ENCODE measurements at places on chromosomes 3 and 15. TPM values are rescaled to one million over a fixed set of nuclear protein-coding genes. Genes with fewer than 3 reads are reported as not detected.

- H3K27me3 ChIP-seq: no peaks in the 10 kb centered on the region
- peak within 1 kb of the TSS; percentile 71 for H3K27ac ChIP-seq
- H3K4me3 ChIP-seq: peak within 1 kb of the TSS; percentile 90
- no peaks in the 10 kb centered on the region for H3K36me3 ChIP-seq
- H3K4me1 ChIP-seq: peaks cover 24% of the 10 kb centered on the region
These were observed at the start of gene NCKIPSD for GRCh38 chr3:48685603-48686511. Gene NCKIPSD, minus strand, starts transcription at chr3:48685915. Its CDS starts 108 bp downstream, at chr3:48685807.

DNA sequence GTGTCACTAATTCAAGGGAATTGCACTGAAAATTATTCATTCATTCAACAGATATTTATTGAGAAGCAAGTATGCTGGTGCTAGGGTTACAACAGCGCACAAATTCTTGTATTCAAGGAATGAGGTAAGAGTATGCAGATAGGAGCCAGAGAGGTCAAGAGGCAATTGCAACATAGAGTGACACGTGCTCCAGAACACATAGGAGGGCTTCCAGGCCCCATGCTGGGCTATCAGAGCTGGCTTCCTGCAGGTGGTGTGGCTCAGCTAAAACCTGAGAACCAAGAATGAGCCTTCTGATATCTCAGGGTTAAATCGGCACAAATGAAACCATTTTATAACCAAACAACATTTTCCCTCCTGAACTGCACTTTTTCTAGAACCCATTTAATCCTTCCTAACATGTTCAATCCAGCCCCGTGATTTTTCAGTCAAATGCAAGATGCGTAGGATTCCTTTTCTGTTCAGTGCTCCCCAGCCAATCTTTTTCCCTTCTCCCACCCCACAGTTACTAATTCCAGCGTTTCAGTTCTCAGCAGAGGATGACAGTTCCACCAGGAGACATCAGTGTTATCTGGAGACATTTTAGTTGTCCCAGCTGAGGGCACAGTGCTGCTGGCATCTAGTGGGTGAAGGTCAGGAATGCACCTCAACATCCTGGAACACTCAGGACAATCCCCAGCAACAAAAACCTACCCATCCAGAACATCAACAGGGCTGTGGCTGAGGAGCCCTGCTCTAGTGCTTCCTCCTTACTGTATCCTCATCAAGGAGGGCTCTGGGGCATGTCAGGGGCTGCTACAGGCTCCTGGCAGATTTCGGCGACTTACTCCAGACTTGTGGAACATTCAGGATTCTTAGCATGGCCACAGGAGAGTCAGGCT, 13.1 kb downstream of the CCR5AS start:
- no peak overlapping the region for H3K27ac ChIP-seq
- no peaks in the 10 kb centered on the region for H3K4me1 ChIP-seq
- no peak overlapping the region for H3K4me3 ChIP-seq
- no peaks in the 10 kb centered on the region for H3K27me3 ChIP-seq
- DNase-seq: no peak

- no peak overlapping the region for H3K4me3 ChIP-seq
- peaks cover 3% of the 10 kb centered on the region for H3K27me3 ChIP-seq
- no peaks in the 10 kb centered on the region for H3K36me3 ChIP-seq
These were observed 116.3 kb downstream of the PDZRN3 start for GRCh38 chr3:73508330-73508954.

DNA sequence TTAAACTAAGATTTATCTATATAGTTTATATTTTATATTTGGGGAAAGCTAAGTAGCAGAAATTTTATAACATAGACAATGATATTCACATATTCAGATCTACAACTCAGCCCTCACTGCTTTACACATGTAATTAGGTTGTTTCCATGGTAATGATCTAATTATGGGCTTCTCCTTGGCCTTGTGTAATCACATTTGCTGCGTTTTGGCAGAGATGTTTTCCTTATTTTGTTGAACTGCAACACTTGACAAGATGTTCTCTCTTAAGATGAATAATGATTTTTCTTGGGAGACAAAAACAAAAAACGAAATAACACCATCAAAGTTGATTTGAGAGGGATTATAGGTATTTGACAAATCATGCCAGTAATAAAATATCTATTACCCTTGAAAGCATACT, 635.6 kb upstream of the TBL1XR1 start:
- no peak overlapping the region for H3K27ac ChIP-seq
- H3K27me3 ChIP-seq: no peaks in the 10 kb centered on the region
- H3K36me3 ChIP-seq: no peaks in the 10 kb centered on the region
- DNase-seq: no peak
- H3K4me1 ChIP-seq: peaks cover 8% of the 10 kb centered on the region

DNA sequence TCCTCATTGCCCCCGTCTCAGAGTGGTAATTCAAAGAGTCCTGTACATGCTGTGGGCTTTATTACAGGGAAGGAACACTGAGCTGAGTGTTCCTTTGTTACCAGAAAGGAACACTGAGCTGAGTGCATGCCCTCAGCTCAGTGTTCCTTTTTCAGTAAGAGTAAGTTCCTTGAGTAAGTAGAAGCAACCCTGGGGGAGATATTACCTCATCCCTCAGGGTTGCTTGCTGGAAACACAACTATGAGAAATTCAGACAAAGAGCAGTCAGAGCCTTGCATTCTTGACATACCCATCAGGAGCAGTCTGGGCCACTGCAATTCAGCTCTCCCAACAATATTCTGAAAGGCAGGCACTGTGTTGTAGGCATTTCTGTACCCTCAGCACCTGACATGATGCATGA, 17.0 kb downstream of the CHRM5 start:
- peaks cover 4% of the 10 kb centered on the region for H3K36me3 ChIP-seq
- H3K4me3 ChIP-seq: no peak overlapping the region
- H3K27ac ChIP-seq: no peak overlapping the region
- no peak for DNase-seq
- H3K27me3 ChIP-seq: no peaks in the 10 kb centered on the region

- no peaks in the 10 kb centered on the region for H3K27me3 ChIP-seq
- H3K27ac ChIP-seq: no peak overlapping the region
- no peak overlapping the region for H3K4me3 ChIP-seq
- no peaks in the 10 kb centered on the region for H3K36me3 ChIP-seq
- no peak for DNase-seq
These were observed 163.1 kb downstream of the IL1RAP start for GRCh38 chr3:190677001-190677400.

GRCh38 chr3:147417551-147418295, 8.6 kb downstream of the ZIC1 start:
- H3K4me3 ChIP-seq: no peak overlapping the region
- no peak overlapping the region for H3K27ac ChIP-seq
- H3K4me1 ChIP-seq: peaks cover 13% of the 10 kb centered on the region
- peaks cover 14% of the 10 kb centered on the region for H3K36me3 ChIP-seq
- H3K27me3 ChIP-seq: peaks cover 58% of the 10 kb centered on the region
- no peak for DNase-seq

DNA sequence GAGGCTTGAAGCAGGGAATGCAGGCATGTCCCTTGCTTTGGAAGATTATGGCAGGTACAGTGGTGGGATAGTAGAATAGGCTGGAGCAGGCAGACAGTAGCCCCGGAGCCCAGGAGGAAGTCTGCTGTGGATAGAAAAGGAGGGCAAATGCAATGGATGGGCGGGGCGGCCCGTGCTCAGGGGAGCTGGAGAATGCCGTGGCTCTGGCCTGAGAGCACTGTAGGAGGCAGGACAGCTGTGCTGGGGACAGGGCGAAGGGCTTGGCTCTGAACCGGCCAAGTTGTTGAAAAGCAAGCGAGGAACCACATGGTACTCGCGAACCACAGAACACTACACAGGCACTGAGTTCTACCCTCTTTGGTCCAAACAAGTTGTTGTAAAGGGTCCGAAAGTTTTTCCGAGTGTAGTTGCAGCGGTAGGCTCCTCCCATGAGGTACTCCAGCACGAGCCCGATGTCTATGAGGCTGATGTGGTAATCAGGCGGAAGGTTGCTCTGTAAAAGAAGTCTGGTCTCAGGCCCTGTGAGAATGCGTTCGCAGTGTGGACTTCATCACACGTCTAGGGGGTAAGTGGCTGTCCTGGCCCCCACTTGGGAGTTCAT, 54.7 kb downstream of the TRPM1 start:
- H3K4me3 ChIP-seq: no peak overlapping the region
- no peaks in the 10 kb centered on the region for H3K36me3 ChIP-seq
- H3K27ac ChIP-seq: no peak overlapping the region
- H3K27me3 ChIP-seq: no peaks in the 10 kb centered on the region
- peaks cover 38% of the 10 kb centered on the region for H3K4me1 ChIP-seq
- no peak for DNase-seq

DNA sequence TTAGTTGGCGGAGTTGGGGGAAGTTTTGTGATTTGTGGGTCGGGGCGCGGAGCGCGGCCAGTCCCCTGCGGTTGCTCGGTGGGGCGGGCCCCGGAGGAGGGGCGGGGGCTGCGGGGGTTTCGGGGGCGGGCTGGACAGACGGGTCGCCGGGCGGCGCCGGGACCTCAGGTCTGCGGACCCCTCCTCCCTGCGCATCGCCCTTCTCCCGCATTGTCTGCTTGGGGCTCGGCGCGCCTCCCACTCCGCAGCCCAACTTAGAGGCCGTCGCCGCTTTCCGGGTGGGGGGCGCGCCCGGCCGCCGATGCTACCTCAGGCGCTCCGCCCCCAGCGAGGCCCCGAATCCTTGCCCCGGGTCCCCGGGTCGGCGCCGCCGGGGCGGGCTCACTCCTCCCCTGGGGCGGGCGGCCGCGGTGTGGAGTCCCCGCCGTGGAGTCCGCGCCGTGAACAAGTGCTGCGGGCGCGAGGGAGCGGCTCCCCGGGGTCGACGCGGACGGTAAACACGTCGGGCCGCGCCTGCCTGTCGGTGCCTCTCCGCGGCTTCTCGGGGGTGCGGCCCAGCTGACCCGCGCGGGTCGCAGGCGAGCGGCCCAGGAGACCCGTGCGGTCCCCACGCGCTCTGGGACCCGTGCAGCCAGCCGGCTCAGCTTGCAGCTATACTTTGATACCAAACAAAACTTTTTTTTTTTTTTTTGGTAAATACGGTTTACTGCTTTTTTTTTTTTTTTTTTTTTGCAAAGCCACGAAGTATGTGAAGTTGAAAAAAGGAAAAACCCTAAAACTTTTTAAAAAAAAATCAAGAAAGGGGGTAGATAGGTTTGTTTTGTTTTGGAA, 624 bp downstream of the AKAP13 start:
- no peaks in the 10 kb centered on the region for H3K36me3 ChIP-seq
- peak overlapping the region; percentile 96 for H3K27ac ChIP-seq
- H3K4me1 ChIP-seq: peaks cover 39% of the 10 kb centered on the region

GRCh38 chr15:70276401-70276800, 178.7 kb upstream of the TLE3 start:
- H3K27me3 ChIP-seq: no peaks in the 10 kb centered on the region
- no peak overlapping the region for H3K4me3 ChIP-seq
- no peaks in the 10 kb centered on the region for H3K4me1 ChIP-seq
- DNase-seq: no peak

DNA sequence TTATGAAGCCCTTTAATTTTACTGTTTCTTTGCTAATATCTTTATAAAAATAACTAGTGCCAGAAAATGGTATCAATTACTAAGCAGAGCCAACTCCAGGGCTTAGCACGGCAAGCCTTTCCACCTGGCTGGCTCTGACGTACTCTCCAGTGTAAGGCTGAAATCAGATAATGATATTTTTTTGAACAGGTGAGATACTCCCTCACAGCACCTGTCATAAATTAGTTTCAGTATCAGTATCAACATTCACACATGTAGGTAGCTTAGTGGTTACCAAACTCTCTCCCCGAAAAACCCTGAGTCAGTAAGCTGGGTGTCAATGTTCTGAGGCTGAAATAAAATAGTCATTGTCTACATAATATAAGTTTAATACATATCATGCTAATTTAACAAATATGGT, 710.1 kb downstream of the SQOR start:
- H3K4me3 ChIP-seq: no peak overlapping the region
- no peaks in the 10 kb centered on the region for H3K36me3 ChIP-seq
- no peak overlapping the region for H3K27ac ChIP-seq
- H3K4me1 ChIP-seq: no peaks in the 10 kb centered on the region
- H3K27me3 ChIP-seq: no peaks in the 10 kb centered on the region

DNA sequence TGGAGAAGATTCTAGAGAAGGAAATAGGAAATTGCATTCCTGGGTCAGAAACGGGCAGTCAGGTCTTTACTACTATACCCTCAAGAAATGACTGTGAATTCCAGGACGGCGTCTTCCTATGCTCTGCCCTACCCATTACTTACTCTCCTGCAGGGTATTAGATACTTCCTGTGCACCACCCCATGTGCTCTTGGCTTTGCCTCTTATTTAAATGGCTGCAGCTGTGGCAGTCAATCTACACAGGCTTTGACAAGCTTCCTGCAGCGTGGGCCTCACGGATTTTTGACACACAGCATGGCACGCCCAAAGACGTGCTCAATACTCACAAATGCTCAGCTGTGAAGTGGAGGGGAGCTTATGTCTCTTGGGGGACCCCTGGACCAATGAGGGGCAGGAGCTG, 206.1 kb downstream of the SV2B start:
- DNase-seq: no peak
- H3K27me3 ChIP-seq: peaks cover 2% of the 10 kb centered on the region
- peaks cover 59% of the 10 kb centered on the region for H3K4me1 ChIP-seq
- H3K4me3 ChIP-seq: no peak overlapping the region
- H3K36me3 ChIP-seq: no peaks in the 10 kb centered on the region

DNA sequence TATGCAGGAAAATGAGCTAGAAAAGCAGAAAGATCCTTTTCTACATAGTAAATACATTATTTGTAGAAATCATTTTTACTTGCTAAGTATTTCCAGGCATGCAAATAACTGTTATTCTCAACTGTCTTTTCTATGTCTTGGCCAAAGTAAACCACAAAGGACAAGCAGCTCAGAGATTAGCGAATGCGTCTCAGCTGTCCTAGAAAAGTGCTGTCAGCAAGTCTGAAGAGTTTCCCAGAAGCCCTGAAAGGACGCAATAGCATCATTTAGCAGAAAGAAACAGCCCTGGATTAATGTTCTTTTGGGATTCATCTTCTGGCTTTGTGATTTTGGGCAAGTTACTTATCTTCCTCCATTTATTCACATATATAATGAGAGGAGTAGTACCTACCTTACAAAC, 100.3 kb downstream of the ZIC1 start:
- no peak overlapping the region for H3K27ac ChIP-seq
- no peaks in the 10 kb centered on the region for H3K36me3 ChIP-seq
- H3K27me3 ChIP-seq: no peaks in the 10 kb centered on the region
- no peaks in the 10 kb centered on the region for H3K4me1 ChIP-seq
- H3K4me3 ChIP-seq: no peak overlapping the region

DNA sequence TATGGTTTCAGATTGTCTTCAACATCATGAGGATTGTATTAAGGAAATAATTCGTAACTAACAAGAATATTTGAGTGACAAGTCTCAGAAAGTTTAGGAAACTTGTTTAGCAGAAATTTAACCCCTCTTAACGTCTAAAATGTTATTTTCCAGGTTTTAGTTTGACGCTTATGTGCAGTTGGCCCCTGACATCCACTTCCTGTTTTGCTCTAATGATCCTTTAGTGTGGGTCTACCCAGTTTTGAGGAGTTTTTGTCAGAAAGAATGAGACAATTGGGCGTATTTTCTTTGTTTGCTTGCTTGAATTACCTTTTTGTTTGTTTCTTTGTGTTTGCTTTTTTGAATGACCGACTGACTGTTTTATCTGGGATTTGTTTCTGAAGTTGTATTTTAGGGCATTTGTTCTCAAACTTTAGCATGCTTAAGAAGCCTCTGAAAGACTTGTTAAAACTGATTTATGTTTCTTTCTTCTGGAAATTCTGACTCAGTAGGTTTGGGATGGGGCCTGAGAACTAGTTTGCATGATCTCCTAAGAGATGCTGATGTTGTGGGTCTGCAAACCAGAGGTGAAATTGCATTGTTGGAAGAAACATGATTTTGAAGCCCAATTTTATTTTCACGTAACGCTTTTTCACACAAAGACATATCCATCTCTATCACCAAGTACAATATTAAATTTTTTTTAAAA, 20.6 kb downstream of the RBMS3 start:
- peak overlapping the region; percentile 47 for H3K27ac ChIP-seq
- H3K4me3 ChIP-seq: no peak overlapping the region
- peaks cover 4% of the 10 kb centered on the region for H3K27me3 ChIP-seq
- DNase-seq: no peak

The GPR176 gene
- total RNA-seq: not detected

The TUSC7 gene
- total RNA-seq: not detected

The NPAP1 gene
- total RNA-seq: not detected

The CATSPER2 gene
- total RNA-seq: 5.8 TPM

The IRAK2 gene
- total RNA-seq: 4.4 TPM

The GRK7 gene
- 0.42 TPM for total RNA-seq

The GOLGA8R gene
- total RNA-seq: 5.8 TPM
